ENCODE measurements at places on chromosomes 4 and X. TPM values are rescaled to one million over a fixed set of nuclear protein-coding genes. Genes with fewer than 3 reads are reported as not detected.

- no peaks in the 10 kb centered on the region for H3K27me3 ChIP-seq
- no peak overlapping the region for H3K27ac ChIP-seq
- no peak for DNase-seq
- H3K4me1 ChIP-seq = peaks cover 11% of the 10 kb centered on the region
Measured at GRCh38 chr4:188218392-188218791, 79.2 kb downstream of the TRIML1 start.

Gene PAK3
- not detected for total RNA-seq

- H3K4me3 ChIP-seq = no peak overlapping the region
- no peaks in the 10 kb centered on the region for H3K36me3 ChIP-seq
- H3K4me1 ChIP-seq = peaks cover 39% of the 10 kb centered on the region
- H3K27ac ChIP-seq = no peak overlapping the region
- no peaks in the 10 kb centered on the region for H3K27me3 ChIP-seq
- DNase-seq = no peak
Measured at GRCh38 chr4:37594099-37594498, 92.1 kb downstream of the RELL1 start.

Gene CDKL2
- total RNA-seq = 1.9 TPM

Gene PCDH7
- 19.1 TPM for total RNA-seq
